ENCODE measurements at places on chromosomes 3 and 15.

- no peak for DNase-seq
Observed at GRCh38 chr15:91974321-91974720, 120.8 kb downstream of the SLCO3A1 start.

GRCh38 chr3:90062631-90063200 is 955.3 kb downstream of the EPHA3 start:
- DNase-seq: no peak

GRCh38 chr3:66393333-66394005 is 107.4 kb downstream of the LRIG1 start:
- no peak for DNase-seq

GRCh38 chr3:16290007-16290826 is 25.2 kb downstream of the OXNAD1 start:
- peak; percentile 40 for DNase-seq

DNA sequence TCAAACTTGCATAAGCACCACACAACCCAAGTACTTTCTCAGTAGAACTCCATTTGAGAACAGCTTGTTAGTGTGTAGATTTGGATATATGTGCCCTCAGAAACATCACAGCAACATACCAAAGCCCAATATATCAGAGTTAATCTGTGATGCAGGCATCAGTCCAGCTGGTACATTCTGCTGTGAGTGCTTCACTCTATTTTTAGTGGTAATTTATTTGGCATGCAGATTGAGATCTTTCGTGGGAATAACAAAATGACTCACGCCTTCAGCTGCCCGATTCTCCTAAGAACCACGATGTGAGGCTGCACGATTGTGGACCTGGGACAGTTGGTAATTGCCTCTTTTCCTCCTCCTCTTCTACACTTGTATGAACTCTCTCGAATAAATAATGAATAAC is 730.7 kb downstream of the SQOR start:
- DNase-seq: no peak

DNA sequence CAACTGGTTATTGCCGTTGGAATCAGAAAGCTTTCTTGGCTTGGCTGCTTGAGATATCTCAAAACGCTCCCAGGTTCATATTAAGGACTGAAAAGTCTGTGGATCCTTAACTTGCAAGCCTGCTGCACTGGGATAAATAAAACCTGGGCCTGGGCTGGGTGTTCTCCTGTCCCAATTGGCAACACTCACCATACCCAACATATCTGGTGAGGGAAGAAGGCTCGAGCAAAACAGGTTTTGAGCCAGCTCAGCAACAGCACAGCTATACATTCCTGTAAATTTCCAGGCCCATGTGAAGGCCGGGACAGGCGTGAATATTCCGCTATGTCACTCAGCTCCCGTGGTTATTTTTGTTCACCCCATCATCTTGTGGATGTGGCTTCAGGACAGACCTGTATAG is 169.0 kb upstream of the BCL6 start:
- DNase-seq: no peak

DNA sequence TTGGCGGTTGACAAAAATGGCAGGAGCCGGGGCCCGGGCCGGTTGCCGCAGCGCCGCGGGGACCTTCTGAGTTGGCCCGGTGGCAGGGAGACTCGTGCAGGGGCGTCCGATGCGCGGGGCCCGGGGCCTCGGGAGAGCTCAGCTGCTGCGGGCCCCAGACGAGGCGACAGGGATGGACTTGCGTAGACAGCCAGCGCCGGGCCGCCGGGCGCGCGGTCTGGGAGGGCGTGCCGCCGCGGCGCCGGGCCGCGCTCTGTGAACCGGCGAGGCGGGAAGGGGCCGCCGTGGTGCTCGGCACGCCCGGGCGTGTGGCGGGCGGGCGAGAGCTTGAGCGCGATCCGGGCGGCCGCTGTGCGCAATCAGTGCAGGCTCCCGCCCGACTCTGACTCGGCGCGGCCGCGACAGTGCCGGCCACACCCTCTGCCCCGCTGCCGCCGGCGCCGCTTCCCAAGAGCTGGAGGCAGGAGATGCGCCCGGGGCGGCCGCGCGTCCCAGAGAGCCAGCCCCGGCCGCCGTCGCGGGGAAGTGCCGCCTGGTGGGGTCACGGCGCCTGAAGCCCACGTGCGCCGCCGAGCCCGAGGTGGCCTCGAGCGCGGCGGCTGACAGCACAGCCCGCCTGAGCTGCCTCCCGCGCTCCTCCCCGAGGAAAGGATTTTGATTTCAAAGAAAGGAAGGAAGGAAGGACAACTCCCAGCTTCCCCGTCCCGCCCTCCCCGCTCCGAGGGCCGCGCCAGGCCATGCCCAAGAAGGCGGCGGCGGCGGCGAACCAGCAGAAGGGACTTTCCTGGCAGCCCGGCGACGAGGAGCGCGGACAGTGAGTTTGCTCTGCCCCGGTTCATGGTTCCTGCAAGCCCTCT is 657 bp downstream of the TLNRD1 start:
- DNase-seq: peak; percentile 94

DNA sequence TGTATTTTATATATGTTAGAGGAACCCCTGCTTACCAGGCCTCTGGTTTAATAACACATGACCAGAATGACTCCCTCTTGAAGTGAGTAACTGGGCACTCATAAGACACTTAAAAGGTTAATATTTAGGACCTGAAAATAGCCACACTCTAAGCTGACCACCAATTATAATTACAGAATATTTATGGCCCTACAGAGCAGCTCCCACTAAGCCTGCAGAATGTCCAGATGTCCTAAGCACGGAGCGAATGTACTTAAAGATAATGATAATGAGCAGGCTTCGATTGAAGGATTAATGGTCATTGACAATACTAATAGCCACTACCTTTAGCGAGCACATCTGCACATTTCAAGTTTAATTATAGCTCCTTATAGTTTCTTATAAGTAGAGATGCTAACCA is 22.8 kb upstream of the KCTD6 start:
- DNase-seq: no peak

DNA sequence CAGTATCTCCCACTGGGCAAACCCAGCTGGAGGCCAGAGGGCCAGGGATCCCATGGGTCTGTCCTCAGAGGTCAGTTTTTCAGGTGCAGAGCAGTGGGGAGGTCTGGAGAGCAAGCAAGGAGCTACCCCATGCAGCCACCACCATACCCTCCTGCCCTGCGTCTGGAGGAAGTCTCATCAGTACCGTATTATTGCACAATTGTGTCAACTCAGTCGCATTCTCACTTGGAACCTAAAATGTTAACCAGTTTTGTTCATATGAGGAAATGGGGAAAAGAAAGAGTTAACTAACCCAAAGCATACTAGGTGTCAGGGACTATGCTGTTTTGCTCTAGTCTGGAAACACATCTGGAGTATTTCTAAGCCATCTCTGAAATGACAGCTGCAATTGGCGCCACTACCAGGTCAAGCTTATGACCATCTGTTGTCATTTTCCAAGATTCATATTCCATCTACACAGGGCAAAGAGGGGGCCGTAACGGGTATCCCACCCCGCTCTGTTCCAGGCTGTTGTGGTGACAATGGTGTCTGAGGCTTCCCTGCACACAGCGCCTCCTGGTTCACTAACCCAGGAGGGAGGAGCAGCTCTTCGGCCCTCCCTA is 16.9 kb upstream of the APBA2 start:
- DNase-seq: no peak

DNA sequence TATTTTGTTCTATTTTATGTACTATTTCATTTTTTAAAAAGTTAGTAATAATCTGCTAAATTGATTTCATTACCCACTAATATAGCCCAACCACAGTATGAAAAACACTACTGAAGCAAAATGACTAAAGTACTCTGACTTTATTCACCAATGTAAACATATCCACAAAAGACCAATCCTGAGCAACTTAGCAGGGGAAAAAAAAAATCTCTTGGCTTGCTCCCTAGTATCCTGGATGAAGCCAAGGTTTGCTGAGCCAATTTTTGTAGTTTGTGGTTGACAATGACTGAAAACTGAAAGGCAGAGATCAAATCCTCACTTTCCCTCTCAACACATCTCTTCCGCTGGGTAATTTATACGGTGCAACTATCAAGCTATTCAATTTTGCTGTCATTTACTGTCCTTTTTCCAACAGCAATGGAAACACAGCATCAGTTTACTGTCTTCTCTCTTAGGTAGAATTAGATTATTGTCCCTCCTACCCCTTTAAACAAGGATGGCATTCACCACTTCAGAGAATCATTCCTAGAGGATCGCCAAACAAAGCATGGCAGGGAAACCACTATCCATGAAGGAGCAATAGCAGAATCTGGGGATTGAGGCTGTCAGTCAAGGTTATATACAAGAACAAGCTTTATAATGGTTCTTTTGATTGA is 149.7 kb downstream of the THRB start:
- DNase-seq: no peak

GRCh38 chr3:50372349-50372748 is 13.0 kb upstream of the TMEM115 start:
- DNase-seq: no peak

DNA sequence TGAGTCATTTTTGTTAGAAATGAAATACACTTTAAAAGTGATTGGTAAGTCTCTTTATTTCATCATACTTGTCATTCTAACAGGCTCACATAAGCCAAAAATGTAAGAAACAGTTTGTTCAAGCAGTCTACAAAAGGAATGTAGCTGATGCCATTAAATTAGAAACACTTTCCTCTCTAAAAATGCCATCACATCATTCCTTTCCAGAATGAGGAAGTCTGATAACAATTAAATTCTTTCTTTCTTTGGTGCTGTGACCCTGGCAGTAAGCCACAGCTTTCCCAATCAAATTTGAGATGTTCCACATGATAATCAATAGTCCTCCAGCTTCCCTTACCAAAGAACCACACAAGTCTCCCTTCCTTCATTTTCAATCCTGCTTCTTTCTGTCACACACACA is 9.4 kb upstream of the P2RY1 start:
- DNase-seq: no peak

DNA sequence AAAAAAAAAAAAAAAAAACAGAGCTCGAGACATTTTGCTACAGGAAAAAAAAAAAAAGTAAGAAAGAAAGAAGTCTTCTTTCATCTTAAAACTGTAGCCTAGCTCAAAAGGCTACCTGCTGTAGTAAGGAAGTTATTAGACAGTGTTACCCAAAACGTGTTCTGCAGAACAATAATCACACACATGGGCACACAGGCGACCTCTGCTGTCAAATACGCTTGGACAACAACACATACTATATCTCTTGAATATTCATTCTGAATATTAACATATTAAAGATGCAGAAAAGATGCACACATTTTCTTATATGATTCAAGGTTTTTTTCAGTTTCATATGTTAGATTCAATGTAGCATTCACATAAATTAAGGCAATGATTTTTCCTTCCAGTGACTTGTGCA is 215.8 kb downstream of the ROBO1 start:
- no peak for DNase-seq

- DNase-seq: no peak
Observed at GRCh38 chr3:16266714-16267113, 1.7 kb downstream of the OXNAD1 start.
